ENCODE measurements at places on chromosomes 7 and 10.

- no peak for DNase-seq
Measured at GRCh38 chr10:109386921-109387320, 536.4 kb downstream of the XPNPEP1 start.

DNA sequence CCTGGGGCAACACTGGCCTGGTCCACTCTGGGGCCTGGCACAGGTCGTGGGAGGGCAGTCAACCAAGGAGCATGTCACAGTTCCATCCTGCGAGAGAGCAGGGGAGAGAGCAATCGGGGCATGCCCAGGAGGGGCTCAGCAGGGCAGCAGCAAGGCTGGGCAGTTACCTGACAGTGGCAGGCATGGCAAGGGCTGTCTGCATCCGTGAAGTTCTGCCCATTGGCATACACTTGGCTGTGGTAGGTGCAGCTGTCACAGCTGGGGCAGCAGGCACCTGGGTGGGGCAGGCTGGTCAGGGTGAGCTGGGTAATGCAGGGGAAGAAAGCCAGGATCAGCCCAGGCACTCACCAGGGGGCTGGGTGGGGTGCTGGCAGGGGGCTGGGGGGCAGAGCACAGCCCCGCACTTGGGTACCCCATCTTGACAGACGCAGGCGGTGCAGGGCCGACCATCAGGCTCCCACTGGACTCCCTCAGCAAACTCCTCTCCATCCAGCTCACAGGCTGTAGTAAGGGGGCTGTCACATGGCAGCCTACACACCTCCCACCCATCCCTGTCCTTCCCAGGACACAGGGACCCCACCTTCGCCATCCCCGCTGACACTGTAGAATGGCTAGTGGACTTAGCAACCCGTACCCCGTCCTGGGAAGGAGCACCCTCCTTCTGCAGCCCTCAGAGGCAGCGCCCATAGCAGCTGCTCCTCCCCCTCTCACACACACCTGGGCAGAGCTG is 17.8 kb downstream of the KCP start:
- DNase-seq: no peak

DNA sequence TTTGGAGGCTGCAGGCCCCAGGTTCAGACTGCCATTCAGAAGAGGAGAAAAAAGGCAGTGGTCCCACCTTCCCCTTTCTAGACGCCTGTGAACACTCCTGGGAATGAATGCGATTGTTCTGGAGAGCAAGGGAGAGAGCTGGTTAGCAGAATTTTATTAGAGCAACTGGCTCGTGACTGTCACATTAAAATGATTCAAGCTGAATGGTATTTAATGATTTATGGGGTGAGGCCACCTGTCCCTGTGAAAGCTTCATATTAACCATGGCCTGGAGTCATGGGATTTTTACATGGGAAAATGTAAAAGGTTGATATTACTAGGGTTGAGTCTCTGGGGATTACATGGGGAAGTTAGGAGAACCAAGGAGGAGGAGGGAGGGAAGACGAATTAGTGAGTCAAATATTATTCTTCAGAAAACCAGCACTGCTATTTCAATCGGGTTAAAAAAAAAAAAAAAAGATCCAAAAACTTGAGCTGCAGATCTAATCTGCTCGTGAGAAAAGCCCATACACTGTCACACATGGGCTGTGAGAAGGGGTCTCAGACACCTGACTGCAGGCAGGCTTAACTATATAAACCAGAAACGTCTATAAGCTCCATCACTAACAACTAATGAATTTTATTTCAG is 8.3 kb downstream of the CXCL12 start:
- DNase-seq: no peak

GRCh38 chr7:115410434-115410820 is 488.5 kb downstream of the MDFIC start:
- no peak for DNase-seq

GRCh38 chr7:47290466-47290865 is 291.4 kb downstream of the TNS3 start:
- no peak for DNase-seq

DNA sequence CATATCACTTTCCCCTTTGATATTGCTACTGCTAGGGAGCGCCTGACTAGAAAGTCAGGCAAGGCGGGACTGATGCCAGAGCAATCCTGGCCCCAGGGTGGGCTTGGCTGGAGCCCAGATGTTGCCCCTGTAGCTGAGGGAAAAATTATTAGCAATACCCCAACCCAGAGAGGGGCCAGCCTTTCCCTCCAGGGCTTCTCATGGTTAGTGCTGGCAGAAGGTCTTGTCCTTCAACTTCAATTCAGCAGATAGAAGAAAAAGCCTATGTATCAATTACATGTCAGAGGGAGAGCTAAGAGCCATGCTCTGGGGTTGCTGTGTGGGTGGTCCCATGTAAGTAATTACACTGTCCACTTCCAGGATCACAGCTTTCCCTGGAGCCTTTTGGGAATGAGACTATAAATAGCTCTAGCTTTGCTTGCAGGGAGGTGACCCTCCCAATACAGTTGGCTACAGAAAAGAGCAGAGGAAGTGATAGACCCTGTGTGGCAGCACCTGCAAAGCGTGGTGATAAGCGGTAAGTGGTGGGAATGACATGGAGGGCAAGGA is 579.1 kb downstream of the CCSER2 start:
- no peak for DNase-seq

GRCh38 chr7:140898786-140899536 is 25.8 kb downstream of the BRAF start:
- no peak for DNase-seq

GRCh38 chr10:49471532-49471931 is 67.4 kb downstream of the ERCC6 start:
- no peak for DNase-seq

GRCh38 chr10:132669208-132669861 is 116.6 kb downstream of the NKX6-2 start:
- no peak for DNase-seq

DNA sequence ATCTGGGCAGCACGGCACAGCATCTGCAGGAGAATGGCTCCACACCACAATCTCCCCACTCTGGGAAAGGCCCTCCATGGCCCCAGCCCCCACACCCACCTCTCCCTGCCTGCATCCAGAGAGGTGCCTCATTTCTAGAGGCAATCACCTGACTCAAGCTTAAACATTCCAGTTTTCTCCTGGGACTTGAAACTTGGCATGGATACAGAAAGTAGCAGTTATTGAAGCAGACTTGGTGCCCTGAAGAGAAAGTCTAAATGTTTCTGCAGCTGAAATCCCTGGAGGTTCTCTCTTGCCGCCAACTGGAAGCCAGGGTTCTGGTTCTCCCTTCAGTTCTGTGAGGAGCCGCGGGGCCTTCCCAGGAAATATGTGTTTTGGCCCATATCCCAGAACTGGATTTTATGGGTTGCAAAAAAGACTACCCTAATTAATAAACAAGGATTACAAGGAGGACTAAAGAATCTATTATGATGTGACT is 122.8 kb downstream of the SKIDA1 start:
- no peak for DNase-seq

DNA sequence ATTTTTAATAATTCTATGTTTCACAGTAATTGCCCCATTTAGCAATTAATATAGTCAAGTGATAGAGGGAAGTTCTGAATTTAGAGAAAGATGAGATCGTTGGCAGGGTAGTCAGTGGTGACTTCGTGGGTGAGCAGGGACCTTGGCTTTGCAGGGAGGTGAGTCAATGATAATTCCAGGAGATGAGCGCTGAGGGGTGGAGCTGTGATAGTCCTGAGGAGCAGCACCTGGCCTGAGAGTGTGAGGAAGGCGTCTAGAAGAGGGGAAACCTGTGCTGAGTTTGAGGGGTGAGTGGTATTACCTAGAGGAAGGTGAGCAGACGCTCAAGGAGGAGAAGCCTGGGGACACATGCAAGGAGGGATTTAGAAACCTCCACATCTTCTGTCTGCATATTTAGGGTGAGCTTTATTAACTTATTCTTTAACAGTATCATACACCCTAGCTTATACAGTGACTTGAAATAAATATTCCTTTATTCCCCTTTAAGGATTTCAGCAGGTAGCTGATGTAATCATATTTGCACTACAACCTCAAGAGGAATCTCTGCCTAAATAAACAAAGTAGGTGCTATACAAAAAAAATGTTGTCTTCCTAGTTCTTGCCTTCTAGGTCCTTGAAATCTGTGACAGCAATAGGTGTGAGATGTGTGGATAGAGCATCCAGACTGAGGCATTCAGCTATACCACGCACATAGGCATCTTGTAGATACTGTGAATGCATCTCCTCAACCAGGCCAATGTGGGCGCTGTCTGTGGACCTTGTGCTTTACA is 2.1 kb upstream of the TRIL start:
- DNase-seq: no peak

DNA sequence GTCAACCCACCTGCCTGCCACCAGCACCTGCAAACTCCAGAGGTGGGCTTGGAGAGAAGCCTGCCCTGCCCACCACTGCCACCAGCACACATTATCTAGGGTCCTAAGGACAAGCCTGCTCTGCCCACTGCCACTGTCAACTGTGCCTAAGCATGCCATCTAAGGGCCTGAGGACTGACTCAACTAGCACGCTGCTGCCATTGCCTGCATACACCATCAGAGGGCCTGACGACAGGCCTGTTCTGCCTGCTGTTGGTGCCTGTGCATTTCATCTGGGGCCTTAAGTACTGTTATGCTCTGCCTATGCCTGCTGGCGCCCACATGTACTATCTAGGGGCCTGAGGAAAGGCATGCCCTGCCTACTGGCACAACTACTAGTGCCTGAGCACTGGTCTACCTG is 27.0 kb upstream of the LRRD1 start:
- no peak for DNase-seq

- no peak for DNase-seq
Measured at GRCh38 chr10:87565010-87565409, 60.3 kb downstream of the MINPP1 start.

DNA sequence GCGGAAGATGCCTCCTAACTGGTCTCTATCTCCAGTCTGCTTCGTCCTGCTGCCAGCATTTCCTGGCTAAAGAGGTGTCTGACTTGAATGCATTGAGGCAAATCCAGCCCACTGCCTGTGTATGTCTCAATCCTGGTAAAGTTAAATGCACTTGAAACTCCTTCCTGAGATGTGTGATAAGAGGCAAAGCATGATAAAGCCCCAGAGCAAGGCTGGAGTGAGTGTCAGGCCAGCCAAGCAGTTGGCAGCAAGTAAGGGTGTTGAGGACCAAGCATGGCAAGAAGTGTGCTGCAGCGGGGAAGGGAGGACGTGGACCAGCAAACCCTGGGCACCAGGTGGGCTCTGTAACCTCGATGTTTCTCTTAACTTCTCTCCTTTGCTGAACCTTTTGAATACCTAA is 29.1 kb downstream of the LRRC18 start:
- no peak for DNase-seq

DNA sequence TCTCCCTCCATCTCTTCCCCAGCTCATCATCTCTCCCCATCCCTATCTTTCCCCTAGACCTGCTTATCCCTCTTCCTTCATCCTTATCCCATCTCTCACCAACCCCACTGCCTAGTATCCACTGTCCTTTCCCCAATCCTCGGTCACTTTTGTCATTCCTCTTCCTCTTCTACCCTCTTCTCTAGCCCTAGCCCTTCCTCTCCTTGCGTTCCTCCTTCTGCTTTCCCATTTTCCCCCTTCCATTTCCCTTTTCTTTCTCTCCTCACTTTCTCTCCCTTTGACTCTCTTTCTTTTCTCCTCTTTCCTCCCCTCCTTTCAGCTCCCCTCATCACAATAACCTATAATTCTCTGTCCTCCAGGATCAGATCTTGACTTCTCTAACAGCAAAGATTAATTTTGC is 83.6 kb downstream of the POLL start:
- DNase-seq: no peak

DNA sequence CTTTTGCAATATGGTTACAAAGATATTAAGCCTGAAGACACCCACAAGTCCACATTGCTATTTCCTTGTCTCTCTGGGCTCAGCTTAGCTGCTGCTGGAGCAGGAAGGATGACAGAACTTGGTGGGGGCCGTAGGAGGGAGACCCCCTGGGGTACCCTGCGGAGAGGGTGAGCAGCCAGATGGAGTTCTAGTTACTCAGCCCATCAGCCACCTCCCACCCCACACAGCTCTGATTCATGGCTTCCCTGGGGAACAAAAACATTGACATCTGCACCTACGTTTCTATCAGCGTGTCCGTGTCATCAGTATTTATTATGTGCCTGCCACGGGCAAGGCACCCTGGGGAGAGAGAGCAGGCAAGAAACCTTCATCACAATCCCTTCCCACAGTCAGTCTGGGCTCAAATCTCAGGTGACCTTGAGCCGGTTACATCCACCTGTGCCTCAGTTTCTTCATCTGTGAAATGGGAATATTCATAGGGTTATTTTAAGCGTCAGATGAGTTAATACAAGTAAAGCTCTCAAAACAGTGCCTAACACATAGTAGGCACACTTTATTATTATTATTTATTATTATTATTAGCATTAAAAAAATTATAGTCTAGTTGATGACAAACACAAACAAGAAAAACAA is 131.5 kb downstream of the C10orf105 start:
- no peak for DNase-seq

DNA sequence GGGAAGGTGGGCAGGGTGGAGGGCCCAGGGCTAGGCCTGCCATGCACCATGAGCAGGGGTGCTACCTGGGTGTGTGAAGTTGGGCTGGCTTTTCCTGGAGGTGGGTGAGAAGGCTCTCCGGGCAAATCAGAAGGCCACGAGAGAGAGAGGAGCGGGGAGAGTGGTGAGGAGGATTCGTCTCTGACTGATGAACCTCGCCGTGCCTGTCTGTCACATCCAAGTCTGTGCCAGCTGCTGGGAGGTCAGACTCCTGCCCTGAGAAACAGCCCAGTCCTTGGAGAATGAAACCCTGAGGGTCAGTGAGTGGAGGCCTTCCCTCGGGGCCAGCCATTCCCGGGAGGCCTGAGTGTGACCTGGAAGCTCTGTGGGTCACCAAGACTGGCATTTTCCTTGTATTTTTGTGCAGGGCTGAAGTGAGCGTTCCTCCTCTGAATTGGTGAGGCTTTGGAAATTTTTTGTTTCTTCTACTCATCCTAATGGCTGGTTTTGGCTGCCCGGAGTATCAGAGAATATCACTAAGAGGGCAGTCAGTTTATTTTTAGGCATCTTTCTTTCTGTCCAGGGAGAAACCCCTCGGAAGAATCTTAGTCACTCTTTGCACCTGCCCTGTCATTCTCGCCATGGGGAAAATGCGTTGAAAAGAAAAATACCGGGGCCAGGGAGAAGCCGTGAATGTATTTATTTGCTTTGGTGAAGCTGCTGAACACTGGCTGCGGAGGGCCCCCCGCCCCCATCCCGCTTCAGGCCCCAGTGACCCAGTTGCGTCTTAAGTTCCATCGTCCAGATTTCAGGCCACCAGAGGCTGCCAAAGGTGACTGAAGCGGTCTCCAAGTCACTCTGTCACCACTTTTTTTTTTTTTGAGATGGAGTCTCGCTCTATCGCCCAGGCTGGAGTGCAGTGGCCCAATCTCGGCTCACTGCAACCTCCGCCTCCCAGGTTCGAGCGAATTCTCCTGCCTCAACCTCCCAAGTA is 6.5 kb upstream of the AP5Z1 start:
- DNase-seq: no peak

Measured in stimulated activated CD8-positive, alpha-beta memory T cell treated with anti-CD3 and anti-CD28 coated beads, Interleukin-7, amount 100 ng/mL, for 48 hours (primary cell).